Activated T-helper 2 cell treated with anti-CD3 and anti-CD28 coated beads, Interferon-gamma antibody, Interleukin-2, Interleukin-4, amounts not matched to agents 10 μg/mL and 5 μg/mL and 100 μg/mL, durations not matched to agents 14 hours and 24 hours and 36 hours (primary cell): ENCODE measurements at places on chromosomes 2 and 18.

GRCh38 chr2:152686321-152686720, 30.9 kb downstream of the PRPF40A start:
- no peak for DNase-seq

DNA sequence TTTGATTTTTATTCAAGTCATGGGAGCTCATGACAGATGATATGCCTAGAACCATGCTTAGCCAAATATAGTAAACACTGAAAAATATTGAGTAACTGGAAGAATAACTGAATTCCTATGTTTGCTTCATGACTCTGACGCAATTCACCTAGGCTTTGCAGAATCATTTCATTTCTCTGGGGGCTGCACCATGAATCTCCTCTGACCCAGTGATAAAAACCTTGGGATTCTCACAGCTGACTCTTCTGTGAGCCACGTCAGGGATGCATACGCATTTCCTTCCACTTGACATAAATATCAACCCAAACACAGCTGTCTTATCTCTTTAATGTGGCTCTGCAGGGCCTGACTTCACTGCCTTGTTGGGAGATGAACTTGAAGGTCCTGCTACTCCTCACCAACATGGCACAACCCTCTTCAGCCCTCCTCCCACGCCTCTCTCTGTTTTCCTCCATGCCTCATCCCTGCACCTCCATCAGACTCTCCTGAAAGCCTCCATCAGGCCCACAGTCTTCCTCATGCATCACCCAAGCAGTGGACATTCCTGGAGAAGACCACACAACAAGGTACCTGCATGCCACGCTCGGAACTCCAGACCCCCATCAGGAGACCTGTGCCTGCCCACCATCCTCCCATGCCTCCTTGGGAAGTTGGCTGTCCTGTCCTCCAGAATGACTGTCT, 29.8 kb downstream of the COL6A3 start:
- no peak for DNase-seq

DNA sequence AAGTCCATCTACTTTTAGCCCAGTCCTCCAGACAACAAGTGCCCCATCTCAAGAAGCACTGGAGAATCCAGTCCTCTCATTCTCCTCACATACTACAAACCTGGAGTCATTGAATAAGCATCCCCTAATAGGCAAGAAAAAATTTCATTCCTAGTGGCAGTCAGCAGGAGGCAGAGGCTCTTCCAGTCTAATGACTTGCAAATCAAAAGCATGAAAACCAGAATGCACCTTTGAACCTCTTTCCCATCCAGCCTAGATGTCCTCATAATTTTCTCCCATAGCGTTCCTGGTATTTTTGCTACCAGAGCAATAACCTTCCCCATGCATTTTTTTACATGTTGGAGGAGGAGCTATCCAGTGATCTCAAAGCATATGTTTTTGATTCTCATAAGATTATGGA, 252.6 kb downstream of the TTC32 start:
- no peak for DNase-seq

GRCh38 chr18:36099311-36099710, 29.8 kb downstream of the SLC39A6 start:
- DNase-seq = no peak

- DNase-seq = no peak
Observed at GRCh38 chr2:85541753-85542457, 2.9 kb downstream of the MAT2A start.

DNA sequence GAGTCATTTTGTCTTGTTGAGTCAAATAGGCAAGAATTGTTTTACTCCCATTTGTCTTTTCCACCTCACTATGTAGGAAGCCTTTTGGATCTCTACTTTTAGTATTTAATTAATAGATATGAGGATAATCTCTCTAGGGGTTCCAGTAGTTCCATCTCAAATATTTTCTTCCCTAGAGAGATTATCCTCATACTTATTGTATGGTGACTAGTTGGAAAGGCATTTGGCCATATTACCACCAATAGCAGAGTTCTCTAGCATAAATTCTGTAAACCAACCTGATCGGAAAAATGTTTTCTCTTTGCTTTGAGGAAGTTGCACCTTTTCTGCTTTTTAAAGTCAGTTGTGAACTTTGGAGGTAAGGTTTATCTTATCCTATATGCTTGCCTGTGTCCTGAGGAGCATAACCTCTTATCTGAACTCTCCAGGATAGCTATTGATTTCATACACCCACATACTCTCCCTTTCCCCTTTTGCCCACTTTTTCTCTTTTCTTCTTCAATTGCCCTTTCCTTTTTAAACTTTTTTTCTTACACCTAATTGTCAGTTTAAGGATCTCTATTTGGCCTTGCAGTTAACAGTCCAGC, 100.8 kb downstream of the GALNT1 start:
- DNase-seq = no peak

DNA sequence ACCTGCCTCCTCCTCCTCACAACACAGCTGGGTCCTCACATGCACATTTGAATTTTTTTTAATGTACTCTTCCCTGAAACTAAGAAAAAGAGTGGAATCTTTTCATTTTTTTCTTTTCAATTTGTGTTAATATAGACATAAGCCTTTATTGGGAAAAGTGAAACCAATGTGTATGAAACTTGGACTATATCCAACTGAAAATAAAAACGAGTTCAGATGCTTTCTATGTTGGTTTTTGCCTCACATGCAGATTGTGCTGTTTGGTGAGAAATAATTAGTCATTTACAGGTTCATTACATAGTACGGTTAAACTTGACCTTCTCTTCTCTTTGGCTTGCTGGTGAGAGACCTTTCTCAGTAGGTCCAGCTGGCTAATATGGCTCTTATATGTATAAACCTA, 515.2 kb upstream of the FANCL start:
- no peak for DNase-seq

DNA sequence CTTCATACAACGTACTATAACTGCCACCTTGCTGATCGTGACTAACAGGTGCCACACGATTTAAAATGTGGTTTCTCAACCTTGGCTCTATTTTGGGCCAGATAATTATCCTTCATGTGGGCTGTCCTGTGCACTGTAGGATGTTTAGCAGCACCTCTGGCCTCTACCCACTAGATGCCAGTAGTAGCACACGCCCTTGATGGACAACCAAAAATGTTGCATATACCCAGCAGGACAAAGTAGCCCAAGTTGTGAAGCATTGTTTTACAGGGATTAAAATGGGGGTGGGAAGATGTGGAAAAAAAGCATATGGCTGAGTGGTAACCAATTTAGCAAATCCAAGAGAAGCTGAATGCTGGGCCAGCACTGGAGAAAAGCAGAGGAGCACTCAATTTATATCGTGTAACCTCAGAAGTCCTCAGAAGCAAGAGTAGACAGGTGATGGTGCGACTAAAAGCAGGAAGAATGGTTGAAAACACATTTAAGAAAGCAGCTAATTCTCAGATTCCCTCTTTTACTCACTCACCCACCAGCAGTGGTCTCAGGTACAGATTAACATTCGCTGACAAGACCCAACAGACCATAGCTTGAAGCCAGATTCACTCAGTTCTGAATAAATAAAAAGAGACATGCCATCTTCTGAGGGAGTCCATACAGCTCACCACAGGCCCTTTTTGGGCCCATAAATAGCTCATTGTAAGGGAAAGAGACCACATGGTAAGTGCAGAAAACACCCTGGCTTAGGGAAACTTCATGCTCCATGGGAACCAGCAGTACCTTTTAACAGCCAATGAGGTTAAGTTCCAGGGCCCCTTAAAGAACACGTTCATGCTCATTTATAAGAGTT, 50.6 kb downstream of the RAPH1 start:
- peak; percentile 33 for DNase-seq

- no peak for DNase-seq
Observed at GRCh38 chr2:216833061-216833460, 26.8 kb downstream of the TNP1 start.

DNA sequence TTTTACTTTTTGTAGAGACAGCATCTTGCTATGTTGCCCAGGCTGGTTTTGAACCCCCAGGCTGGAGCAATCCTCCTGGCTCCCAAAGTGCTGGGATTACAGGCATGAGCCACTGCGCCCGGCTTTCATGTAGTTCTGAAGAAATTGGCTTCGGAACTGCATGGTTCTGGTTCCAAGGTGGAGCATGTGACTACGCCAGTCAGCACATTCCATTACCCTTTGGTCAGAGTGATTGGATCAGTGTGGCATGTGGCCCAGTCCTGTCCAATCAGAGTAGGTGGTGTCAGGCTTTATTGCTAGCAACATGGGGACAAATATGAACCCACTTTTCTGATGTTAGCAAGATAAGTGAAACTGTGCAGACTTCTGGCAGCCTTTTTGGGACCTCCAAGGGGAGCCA, 16.3 kb upstream of the ATOH8 start:
- DNase-seq = no peak
